Naive thymus-derived CD8-positive, alpha-beta T cell (primary cell): ENCODE measurements at places on chromosomes 1 and 21. TPM values are rescaled to one million over a fixed set of nuclear protein-coding genes. Genes with fewer than 3 reads are reported as not detected.

- DNase-seq = no peak
Measured at GRCh38 chr1:244971552-244972216, 107.3 kb upstream of the HNRNPU start.

GRCh38 chr1:235022981-235023710 lies 105.5 kb downstream of the TOMM20 start:
- DNase-seq = no peak

- no peak for DNase-seq
Measured at GRCh38 chr1:25692560-25692959, 76.0 kb downstream of the MAN1C1 start.

GRCh38 chr1:147611021-147611426 lies 59.3 kb downstream of the ACP6 start:
- no peak for DNase-seq

The IFNLR1 gene
- polyA plus RNA-seq = 0.82 TPM

The AP4B1 gene
- polyA plus RNA-seq = 9.6 TPM

- DNase-seq = no peak
Measured at GRCh38 chr1:46689356-46689755, 17.7 kb downstream of the TEX38 start.

The LRRC71 gene
- not detected for polyA plus RNA-seq

DNA sequence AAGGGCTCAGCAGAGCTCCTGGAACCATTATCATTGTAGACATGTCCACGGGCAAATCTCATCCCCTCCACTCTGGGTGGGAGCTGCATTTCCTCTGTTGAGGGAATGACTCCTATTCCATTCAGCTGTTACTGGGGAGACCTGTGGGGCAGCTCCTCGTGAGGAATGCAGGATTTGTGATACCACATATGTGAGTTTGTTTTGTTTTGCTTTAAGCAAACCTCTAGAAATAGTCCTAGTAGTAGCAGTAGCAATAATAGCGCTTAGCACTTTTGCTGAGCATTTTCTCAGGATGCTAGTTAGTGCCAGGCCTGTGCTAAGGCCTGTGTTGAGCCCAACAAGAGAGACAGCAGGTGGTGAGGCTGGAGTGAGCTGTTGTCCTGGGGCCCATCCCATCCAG lies 10.8 kb downstream of the OLIG1 start:
- DNase-seq = no peak

The CXADR gene
- 0.20 TPM for polyA plus RNA-seq

- DNase-seq = peak; percentile 49
Measured at GRCh38 chr1:1628754-1629429, 3.1 kb upstream of the MMP23B start.

GRCh38 chr1:178926046-178926445 lies 55.2 kb upstream of the ANGPTL1 start:
- no peak for DNase-seq
